ENCODE measurements at places on chromosomes 4 and X.

DNA sequence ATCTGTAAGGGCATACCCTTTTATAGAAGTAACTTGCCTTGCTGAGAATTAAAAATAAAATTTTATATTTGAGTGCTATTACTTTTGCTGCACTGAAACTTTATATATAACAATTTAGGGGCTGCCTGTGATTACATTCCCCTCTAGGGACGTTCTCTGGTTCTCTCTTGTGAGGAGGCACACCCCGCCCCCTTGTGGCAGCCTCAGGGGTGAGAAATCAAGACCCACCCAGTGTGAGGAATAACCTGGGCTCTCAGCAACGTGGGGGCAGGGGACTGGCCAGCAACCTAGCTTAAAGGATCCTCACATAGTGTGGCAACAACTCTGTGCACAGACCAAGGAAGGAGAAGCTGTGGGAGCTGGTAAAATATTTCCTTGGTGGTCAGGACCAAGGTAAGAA lies 43.7 kb downstream of the MAGEA9 start:
- DNase-seq: no peak

GRCh38 chr4:102781570-102781969 lies 20.8 kb upstream of the MANBA start:
- DNase-seq: no peak

DNA sequence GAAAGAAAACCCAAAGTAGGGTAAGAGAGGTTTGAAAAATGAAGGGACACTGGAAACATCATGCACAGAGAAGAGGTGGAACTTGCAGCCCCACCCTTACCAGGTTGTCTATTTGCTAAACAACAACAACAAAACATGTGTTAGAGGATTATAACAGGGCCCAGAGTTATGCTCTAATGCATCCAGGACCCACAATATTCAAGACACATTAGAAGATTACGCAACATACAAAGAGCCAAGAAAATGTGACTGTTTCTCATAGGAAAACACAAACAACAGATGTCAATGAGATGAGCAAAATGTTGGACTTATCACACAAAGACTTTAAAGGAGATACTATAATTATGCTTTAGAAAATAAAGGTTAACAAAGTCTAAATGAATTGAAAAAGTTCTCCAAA lies 128.5 kb downstream of the LRBA start:
- DNase-seq: no peak

- DNase-seq: no peak
Measured at GRCh38 chr4:85842540-85842939, 367.6 kb downstream of the ARHGAP24 start.

- DNase-seq: no peak
Measured at GRCh38 chrX:68177542-68177941, 255.8 kb downstream of the OPHN1 start.

- no peak for DNase-seq
Measured at GRCh38 chrX:37409278-37409677, 60.1 kb downstream of the PRRG1 start.

DNA sequence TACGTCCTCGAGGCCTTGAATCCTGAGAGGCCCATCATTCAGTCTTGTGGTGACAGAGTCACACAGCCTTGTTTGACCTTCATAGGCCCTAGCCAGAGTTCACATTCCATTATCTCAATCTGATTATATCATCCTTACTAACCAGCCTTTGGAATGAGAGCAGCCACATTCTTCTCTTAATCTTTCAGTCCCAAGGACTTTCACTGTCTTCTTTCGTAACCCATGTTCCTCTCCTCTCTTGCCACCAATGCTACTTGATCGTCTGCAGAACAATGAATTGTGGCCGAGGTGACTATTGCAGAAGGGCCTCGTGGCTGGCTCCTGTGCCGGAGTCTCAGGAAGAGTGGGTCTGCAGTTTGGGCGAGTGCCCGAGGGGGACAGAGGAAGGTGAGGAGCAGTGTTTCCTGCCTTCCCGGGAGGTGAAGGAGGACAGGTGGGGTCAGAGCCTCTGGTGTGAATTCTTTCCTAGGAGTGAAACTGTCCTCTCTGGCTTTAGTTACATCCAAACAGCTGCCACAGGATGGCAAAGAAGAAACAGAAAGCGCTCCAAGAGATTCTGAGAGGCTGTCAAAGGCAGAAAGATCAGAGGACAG lies 94.6 kb downstream of the LIMCH1 start:
- DNase-seq: no peak

DNA sequence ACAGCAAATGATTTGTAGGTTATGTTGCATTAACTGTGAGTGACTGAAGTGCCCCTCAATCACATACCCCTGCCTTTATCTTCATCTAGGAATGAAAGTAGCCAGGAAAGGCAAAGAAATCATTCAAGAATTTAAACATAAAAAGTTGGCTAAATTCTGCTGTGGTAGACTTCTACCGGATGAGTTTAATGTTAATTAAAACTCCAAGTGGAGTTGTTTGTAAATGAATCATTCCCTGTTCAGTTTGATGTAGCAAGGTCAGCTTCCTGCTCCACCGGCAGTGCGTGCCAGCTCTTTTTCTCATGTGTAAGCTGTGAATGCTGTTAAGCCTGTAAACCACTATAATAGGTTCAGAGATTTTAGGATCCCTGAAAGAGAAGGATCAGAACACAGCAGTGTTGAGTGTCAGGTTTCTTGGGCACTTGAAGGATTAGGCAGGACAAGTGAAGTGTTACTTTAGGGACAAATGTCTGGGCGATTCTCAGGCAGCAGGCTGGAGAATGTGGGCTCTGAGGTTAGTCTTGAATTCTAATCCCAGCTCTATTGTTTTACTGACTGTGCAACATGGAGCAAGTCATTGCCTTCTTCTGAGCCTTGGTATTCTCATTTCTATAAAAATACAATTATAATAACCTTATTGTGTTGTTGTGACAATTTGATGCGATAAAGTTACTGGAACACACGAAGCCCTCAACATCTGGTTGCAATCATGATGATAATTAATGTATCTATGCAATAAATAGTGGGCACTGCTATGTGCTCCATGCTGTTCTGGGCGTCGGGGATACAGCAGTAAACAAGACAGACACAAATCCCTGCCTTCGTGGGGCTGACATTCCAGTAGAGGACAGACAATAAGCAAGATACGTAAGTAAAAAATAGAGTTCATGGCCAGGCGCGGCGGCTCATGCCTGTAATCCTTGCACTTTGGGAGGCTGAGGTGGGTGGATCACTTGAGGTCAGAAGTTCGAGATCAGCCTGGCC lies 112.0 kb downstream of the SHROOM3 start:
- DNase-seq: no peak

DNA sequence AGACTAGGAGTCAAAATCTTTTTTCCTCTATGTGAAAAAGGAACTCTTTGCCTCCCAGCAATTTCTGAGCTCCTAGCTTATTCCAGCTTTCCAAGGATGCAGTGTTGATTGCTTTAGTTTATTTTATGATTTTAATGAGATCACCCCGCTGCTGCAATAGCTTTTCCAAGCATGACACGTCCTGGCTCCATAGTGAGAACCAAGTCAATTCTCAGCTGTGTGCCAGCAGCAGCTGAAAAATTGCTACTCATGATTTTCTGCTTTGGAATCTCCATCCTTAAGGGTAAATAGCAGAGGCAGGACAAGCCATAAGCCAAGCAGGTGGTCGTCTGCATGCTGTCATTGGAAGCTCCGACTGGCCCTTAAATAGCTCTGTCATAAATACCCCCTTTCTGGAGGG lies 64.5 kb downstream of the FTHL17 start:
- no peak for DNase-seq

GRCh38 chrX:123277821-123278220 lies 93.7 kb downstream of the GRIA3 start:
- DNase-seq: no peak

DNA sequence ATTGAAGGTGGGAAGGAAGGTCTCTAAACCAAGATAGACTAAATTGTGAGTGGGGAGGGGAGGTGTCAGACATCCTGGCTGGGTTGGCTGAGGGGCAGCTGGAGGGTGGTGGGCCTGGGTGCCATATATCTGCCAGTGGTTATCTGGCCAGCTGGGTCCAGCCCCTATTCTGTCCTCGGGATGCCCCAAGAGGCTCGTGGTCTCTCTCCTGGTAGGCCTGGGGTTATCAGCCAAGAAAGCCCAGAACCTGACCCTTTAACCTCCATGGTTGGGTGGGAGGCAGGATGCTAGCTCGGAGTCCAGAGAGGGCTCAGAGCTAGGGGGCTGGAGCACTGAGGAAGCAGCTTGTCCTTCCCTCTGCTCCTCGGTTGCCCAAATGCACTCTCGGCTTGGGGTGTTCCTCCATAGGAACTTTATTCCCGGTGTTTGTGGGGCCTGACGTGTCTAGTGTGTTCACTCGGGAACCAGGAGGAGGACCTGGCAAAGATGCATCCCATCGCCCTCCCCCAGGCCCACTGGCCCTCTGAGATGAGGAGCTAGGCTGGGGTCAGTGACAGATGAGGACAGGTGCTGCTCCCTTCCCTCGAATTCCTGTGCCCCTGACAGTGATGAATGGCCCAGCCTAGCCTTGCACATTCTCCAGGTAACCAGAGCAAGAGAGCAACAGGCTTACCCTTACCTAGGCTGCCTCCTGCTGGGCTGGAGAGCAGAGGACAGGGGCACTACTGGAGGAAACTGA lies 5.2 kb upstream of the EFNB1 start:
- no peak for DNase-seq

DNA sequence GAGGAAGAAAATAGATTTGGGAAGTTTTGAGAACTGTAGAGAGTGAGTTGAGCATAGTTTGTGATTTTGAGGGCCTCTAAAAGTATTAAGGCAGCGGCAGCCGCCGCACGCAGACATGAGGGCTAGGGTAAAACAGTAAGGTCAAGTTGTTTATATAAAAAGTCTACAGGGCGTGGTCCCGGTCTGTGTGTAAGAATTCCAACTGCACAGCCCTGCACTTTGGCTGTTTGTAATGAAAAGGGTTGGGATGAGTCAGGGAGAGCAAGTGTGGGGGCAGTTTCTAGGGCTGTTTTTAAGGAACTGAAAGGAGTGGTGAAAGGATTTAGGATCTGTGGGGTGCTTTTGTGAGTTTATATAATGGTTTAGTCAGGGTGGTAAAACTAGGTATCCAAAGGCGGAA lies 55.0 kb downstream of the BEX3 start:
- no peak for DNase-seq

DNA sequence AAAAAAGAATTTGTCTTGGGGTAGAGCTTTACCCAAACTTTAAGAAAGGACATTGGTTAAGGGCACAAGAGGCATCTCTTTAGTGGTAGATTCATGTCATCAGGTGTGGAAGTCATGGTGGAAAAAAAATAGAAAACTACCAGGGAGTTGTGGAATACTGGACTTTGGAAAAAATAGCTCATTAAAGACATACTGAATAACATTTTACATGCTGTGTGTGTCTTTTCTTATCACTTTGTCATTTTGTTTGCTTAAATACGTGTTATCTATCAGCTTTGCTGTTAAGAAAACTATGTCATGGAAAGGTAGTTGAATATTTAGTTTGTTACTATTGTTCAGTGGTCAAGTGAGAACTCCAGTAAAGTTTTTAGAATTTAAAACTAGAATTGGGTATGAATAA lies 147.0 kb downstream of the CCSER1 start:
- no peak for DNase-seq

GRCh38 chr4:4428966-4429875 lies 42.3 kb downstream of the NSG1 start:
- no peak for DNase-seq

GRCh38 chrX:119340606-119341205 lies 58.4 kb upstream of the SLC25A43 start:
- no peak for DNase-seq

DNA sequence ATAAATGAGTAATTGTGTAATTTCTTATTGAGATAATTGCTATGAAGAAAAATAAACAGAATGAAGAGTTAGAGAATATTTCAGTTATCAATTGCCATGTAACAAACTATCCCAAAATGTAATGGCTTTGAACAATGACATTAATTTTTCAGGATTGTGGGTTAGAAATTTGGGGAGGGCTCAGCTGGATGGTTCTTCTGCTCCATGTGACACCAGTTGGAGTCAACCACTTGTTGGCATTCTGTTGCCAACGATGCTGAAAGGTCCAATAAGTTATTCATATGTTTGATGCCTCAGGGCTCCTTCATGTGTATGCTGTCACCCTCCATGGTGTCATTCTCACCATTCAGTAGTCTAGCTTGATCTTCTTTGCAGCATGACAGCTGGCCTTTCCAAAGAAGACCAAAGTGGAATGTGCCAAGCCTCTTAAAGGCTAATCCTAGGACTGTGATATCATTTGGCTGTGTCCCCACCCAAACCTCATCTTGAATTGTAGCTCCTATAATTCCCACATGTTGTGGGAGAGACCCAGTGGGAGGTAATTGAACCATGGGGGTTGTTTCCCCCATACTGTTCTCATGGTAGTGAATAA lies 20.9 kb upstream of the CCDC149 start:
- no peak for DNase-seq

- DNase-seq: no peak
Measured at GRCh38 chr4:5470318-5471198, 237.8 kb downstream of the EVC2 start.

- no peak for DNase-seq
Measured at GRCh38 chrX:107522901-107523300, 73.4 kb downstream of the FRMPD3 start.
